ENCODE measurements at places on chromosomes 1 and 21. TPM values are rescaled to one million over a fixed set of nuclear protein-coding genes. Genes with fewer than 3 reads are reported as not detected.

Gene MIXL1
- not detected for total RNA-seq

Gene PLXNA2
- total RNA-seq: 0.80 TPM

Gene SRRM1
- total RNA-seq: 21.0 TPM

DNA sequence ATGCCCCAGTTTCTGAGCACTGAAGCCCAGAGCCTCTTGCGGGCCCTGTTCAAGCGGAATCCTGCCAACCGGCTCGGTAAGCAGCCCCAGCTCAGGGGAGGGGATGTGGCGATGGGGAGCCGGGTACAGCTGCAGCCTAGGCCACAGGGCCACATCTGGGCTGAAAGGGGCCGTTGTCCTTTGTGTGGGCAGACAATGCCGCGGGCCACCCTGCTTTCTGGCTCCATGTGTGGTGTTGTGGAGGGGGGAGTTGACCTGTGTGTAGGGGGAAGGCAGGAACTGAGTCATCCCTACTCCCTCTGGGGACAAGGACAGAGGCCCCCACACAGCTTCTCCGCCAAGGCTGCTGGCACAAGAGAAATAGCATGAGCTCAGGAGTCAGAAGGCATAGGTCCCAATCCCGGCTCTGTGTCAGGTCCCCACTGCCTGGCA lies 26.0 kb downstream of the RPS6KA1 start:
- peak; percentile 35 for DNase-seq

All from H4 (cell line).